ENCODE measurements at places on chromosomes 2 and 18. TPM values are rescaled to one million over a fixed set of nuclear protein-coding genes. Genes with fewer than 3 reads are reported as not detected.

DNA sequence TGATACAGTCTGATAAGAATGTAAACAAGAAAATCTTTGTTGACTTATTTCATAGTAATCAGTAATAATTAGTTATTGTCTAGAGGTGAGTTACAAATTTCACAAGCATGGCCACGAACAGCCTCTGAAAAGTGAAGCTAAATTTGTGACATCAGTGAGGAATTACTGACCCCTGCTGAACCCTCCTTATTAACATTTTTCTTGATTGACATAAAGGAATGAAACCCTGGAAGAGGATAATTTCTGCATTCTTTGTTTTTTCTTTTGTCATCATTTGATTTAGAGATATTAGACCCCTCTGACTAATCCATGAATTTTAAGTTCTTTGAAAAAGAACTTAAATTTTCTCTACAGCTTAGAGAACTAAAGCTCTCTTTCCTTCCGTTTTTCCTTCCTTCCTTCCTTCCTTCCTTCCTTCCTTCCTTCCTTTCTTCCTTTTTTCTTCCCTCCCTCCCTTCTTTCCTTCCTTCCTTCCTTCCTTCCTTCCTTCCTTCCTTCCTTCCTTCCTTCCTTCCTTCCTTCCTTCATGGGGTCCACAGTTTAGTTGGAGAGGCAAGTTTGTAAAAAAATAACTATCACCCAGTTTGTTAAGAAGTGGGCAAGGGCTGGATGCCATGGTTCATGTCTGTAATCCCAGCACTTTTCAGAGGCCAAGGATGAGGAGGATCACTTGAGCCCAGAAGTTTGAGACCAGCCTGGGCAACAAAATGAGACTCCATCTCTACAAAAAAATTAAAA is 387.0 kb downstream of the MTX2 start:
- H3K36me3 ChIP-seq = no peaks in the 10 kb centered on the region
- peaks cover 20% of the 10 kb centered on the region for H3K4me1 ChIP-seq
- no peak overlapping the region for H3K4me3 ChIP-seq
- no peak for DNase-seq

DNA sequence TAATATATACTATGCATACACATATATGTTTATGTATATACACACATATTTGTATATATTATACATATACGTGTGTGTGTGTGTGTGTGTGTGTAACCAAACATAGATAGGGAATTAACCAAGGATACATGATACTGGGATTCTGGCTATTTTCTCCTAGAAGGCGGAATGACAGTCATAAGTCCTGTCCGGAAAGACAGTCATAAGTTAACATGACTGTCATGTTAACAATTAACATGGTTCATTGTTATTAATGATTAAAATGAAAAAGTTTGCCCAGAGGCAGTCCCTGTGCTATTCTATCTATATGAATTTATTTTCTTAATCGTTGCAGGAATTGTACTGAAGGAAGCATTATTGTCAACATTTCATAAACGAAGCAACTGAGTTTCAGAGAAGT is 450.7 kb upstream of the NXPH2 start:
- H3K4me3 ChIP-seq = no peak overlapping the region
- no peak for DNase-seq
- peaks cover 12% of the 10 kb centered on the region for H3K4me1 ChIP-seq
- H3K36me3 ChIP-seq = no peaks in the 10 kb centered on the region
- no peak overlapping the region for H3K27ac ChIP-seq
- no peaks in the 10 kb centered on the region for H3K27me3 ChIP-seq

- no peaks in the 10 kb centered on the region for H3K36me3 ChIP-seq
- H3K27me3 ChIP-seq = no peaks in the 10 kb centered on the region
- no peak for DNase-seq
- H3K27ac ChIP-seq = peak overlapping the region; percentile 51
Measured at GRCh38 chr2:231228223-231228622, 29.8 kb downstream of the ARMC9 start.

Gene CIB4
- total RNA-seq = not detected

Gene SPIRE1
- total RNA-seq = 16.6 TPM

DNA sequence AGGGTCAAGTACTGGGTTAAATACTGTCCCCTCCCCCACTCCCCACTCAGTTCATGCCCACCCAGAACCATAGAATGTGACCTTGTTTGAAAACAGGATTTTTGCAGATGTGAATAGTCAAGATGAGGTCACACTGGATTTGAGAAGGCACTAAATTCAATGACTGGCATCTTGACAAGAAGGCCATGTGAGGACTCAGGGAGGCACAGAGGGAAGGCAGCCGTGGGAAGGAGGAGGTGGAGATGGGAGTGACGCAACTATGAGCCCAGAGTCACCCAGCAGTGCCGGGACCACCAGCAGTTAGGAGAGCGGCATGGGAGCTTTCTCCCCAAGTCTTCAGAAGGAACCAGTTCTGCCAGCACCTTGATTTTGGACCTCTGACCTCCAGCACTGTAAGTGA is 257.3 kb downstream of the BCL2 start:
- no peak for DNase-seq
- no peaks in the 10 kb centered on the region for H3K4me1 ChIP-seq
- H3K36me3 ChIP-seq = no peaks in the 10 kb centered on the region
- no peaks in the 10 kb centered on the region for H3K27me3 ChIP-seq
- H3K27ac ChIP-seq = no peak overlapping the region

DNA sequence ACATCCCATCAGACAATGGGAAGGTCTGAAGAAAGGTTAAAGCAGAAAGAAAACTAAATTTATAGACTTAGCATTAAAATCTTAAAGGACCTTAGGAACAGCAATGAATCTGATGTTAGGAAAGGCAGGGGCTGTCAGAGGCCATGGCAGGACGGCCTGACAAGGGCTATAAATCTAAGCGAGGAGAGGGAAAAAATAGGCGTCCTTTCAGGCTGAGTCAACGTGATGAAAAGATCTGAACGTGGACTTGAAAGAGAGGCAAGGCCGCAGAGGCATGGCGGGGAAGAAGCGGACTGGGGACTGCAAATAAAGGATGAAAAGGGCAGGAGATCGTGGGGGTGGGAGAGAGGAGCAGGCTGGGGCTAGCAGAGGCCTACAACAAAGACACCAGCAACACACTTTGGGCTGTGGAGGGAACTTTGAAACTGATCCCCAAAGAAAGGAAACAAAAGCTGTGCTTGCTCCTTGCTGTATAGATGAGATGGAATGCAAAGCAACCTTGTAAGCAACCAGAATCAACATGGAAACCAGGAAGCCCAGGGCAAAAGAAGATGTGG is 145.6 kb downstream of the NRP2 start:
- no peaks in the 10 kb centered on the region for H3K36me3 ChIP-seq
- H3K27ac ChIP-seq = no peak overlapping the region
- no peak for DNase-seq
- no peaks in the 10 kb centered on the region for H3K4me1 ChIP-seq
- H3K4me3 ChIP-seq = no peak overlapping the region

DNA sequence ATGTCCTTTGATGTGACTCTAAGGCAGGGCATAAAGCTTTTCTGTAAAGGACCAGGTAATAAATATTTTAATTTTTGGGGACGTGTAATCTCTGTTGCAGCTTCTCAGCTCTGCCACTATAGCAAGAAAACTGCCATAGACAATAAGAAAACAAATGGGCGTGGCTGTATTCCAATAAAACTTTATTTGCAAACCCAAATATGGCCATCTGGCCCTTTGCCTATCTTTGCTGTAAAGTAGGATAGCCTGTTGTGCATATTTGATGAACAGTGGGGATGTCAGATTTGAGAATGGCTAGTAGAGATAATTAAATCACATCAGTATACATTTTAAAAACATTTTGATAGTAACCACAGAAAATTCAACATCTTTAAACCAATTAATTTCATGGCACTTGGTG is 95.6 kb upstream of the NOSTRIN start:
- H3K4me1 ChIP-seq = no peaks in the 10 kb centered on the region
- H3K27me3 ChIP-seq = no peaks in the 10 kb centered on the region
- no peak overlapping the region for H3K27ac ChIP-seq
- H3K36me3 ChIP-seq = no peaks in the 10 kb centered on the region
- no peak overlapping the region for H3K4me3 ChIP-seq
- DNase-seq = no peak

Gene TLX2
- 0.21 TPM for total RNA-seq

Gene SLC5A7
- total RNA-seq = 0.17 TPM

GRCh38 chr2:45068571-45069140 is 59.4 kb upstream of the SIX2 start:
- no peak for DNase-seq

DNA sequence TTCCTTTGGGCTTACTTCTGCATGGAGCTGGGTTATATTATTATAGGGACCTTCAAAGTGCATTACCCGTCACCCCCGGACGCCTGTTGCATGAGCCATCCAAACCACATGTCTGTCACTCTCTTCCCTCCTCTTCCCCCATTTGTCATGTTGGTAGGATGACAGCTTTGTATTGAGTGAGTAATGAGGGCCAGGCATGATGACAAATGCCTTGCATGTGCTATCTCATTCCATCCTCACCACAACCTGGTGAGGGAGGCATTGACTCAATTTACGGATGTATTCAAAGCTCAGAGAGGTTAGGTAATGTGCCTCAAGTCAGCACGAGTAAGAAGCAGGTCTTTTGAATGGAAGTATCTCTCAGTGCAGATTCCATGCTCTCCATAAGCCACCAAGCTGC is 510.5 kb upstream of the TNP1 start:
- no peaks in the 10 kb centered on the region for H3K27me3 ChIP-seq
- no peak overlapping the region for H3K4me3 ChIP-seq

Gene RAB6C
- not detected for total RNA-seq

Gene HK2
- total RNA-seq = 56.0 TPM

DNA sequence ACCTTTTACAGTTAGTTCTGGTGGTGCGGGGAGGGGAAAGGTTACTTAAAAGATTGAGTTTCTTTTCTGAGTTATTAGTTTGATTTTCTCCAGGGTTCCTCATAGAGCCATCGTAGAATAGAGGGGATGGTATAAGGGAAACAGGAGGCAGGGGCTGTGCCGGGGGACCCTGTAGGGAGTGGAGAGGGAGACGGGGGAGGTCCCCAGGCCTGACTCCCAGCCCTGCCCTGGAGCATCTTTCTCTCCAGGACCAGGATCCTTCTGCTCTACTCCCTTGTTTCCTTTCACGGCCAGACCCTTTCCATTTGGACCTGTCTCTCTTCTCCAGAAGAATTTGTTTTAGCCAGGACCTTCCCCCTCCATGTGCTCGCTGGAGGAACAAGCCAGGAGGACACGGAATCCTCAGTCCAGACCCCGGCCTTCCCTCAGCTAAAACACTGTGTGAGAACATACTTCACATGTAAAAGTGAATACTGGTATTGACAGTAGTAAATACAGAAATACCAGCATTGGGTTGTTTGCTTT is 35.4 kb downstream of the DGKD start:
- no peaks in the 10 kb centered on the region for H3K36me3 ChIP-seq
- H3K27ac ChIP-seq = no peak overlapping the region
- H3K27me3 ChIP-seq = no peaks in the 10 kb centered on the region

DNA sequence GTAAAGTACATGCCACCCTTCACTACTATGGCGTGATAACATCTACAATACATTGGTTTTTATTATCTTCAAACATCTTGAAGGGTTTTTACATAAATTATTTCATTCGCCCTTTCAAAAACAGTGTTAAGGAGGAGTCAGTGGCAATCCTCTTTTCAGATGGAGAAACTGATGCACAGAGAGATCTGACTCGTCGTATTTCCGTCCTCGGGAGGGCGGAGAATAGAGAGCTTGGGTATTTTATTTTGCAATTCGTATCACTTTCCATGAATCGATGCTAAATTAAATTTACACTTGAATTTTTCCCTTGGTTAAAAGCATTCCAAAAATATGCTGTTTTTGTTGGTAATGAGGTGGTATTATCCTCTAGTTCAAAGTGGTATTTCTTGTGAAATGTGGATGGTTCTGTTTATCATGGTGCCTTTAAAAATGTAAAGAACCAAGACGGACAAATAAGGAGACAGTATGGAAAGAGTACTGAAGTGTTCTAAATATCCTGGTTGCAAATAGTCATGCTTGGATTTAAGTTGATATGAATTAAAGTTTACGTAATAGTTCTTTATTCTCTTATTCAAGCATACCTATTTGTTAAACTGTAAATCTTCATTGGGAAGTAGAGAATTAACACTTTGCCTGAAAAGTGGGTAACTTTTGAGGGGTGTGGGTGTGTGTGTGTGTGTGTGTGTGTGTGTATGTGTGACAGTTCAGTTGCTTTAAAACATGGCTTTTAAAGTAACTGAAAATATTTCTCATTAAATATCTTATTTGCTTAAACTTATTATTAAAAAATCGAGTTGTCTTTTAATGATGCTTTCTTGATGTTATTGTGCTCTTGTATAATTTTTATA is 5.6 kb downstream of the PHLPP1 start:
- H3K27ac ChIP-seq = peak overlapping the region; percentile 2
- H3K27me3 ChIP-seq = no peaks in the 10 kb centered on the region
- peak overlapping the region; percentile 65 for H3K4me3 ChIP-seq
- DNase-seq = no peak
- H3K4me1 ChIP-seq = peaks cover 51% of the 10 kb centered on the region

GRCh38 chr2:133086176-133086575 is 416.2 kb upstream of the LYPD1 start:
- H3K27me3 ChIP-seq = no peaks in the 10 kb centered on the region
- H3K27ac ChIP-seq = no peak overlapping the region
- H3K4me1 ChIP-seq = no peaks in the 10 kb centered on the region
- no peaks in the 10 kb centered on the region for H3K36me3 ChIP-seq

DNA sequence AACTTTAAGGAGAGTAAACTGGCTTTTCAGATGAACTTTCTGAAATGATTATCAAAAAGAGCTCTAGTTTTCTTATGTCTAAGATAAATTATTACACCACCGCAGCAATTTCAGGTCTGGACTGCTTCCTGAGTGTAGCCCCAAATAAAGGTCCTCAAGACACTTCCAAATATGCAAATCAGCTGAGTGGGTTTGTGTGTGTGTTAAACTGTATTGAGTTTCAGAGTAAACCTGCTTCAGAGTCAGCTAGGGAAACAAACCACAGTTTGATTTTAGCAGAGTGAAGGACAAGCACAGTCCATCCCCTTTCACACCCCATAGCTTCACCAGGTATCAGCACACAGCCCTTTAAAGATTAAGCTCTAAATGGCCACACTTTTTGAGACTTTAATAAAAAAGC is 168.7 kb downstream of the NRXN1 start:
- H3K4me1 ChIP-seq = peaks cover 18% of the 10 kb centered on the region
- H3K27me3 ChIP-seq = no peaks in the 10 kb centered on the region
- DNase-seq = no peak
- no peaks in the 10 kb centered on the region for H3K36me3 ChIP-seq

Data from GM23338 (cell line).